Endodermal cell (in vitro differentiated cells): ENCODE measurements at places on chromosomes 12 and 14. TPM values are rescaled to one million over a fixed set of nuclear protein-coding genes. Genes with fewer than 3 reads are reported as not detected.

Gene SP1
- 98.7 and 99.5 TPM in 2 replicates for total RNA-seq

- DNase-seq = peak; percentile 74
Observed at GRCh38 chr12:116559162-116559935, at the start of gene MAP1LC3B2. Gene MAP1LC3B2, plus strand, starts transcription at chr12:116559381. Its CDS starts 16,562 bp downstream, at chr12:116575943.

DNA sequence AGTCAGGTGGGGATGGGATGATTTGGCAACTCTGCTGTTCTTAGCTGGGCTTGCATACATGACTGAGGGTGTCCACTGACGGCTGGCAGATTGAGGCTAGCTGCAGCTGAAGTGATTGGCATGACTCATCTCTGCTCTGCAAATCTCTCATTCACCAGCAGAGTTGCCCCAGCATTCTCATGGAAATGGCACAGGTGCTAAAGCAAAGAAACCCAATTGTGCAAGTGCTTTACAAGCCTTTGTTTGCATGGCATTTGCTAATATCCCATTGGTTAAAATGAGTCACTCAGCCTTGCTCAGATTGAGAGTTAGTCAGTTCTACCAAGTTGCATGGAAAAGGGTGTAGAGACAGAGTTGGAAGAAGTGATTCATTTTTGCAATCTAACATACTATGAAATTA, 389.7 kb upstream of the FAR2 start:
- peak; percentile 87 for DNase-seq

Gene IL31
- not detected in 2 replicates for total RNA-seq

- no peak for DNase-seq
Observed at GRCh38 chr12:46908936-46909635, 83.3 kb upstream of the SLC38A4 start.

DNA sequence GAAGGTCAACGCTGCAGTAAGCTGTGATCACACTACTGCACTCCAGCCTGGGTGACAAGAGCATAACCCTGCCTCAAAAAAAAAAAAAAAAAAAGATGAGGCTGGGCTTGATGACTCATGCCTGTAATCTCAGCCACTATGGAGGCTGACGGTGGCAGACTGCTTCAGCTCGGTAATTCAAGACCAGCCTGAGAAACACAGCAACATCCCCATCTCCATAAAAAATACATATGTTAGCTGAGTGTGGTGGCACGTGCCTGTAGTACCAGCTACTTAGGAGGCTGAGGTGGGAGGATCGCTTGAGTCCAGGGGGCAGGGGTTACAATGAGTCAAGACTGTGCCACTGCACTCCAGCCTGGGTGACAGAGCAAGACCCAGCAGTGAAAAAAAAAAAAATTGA, 50.4 kb downstream of the GXYLT1 start:
- DNase-seq = peak; percentile 73

Gene HPD
- total RNA-seq = 0.42 to 0.71 TPM (median 0.44 TPM) in 3 replicates

DNA sequence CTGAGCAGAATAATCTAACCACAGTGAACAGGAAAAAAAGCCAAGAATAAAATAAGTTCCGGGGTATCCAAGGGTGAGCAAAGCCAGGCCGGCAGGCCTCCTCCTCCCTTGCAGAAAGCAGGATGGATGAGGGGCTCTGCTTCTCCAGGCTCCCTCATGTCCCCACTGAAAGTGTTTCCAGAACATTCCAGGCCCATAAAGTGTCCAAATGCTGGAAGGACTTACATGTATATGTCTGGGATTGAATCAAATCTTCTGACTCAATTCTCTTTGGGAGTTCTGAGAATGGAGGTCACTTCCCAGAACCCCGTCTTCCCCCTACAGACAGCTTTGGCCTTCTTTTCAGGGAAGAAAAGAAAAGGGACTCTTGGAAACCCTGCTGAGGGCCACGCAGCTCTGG, 25.0 kb upstream of the BDKRB1 start:
- DNase-seq = no peak

- DNase-seq = no peak
Observed at GRCh38 chr12:44618946-44619345, 257.2 kb downstream of the NELL2 start.

DNA sequence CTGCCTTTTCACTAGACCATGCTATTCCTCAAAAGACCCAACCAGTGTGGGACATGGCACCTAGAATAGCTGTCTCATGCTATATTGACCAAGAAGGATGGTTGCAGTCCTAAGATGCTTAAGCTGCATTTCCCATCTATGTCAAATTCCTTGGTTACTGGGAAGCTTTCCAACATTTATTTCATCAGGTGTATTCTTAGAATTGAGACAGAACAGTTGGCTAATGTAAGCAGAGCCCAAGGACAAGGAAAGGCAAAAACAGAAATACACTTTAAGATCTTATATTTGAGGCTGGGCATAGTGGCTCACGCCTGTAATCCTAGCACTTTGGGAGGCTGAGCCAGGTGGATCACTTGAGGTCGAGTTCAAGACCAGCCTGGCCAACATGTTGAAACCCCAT, 24.7 kb downstream of the ARG2 start:
- no peak for DNase-seq

GRCh38 chr12:107373238-107373809, 280.0 kb upstream of the CRY1 start:
- DNase-seq = no peak

- peak; percentile 45 for DNase-seq
Observed at GRCh38 chr14:93712079-93712837, 76.0 kb downstream of the PRIMA1 start.

Gene EGLN3
- total RNA-seq = 18.1 and 19.1 TPM in 2 replicates

Gene SLC25A21
- total RNA-seq = 1.9 and 2.1 TPM in 2 replicates

GRCh38 chr12:11676052-11676451, 26.6 kb downstream of the ETV6 start:
- no peak for DNase-seq

- DNase-seq = peak; percentile 62
Observed at GRCh38 chr12:68375756-68376695, 43.9 kb upstream of the MDM1 start.

Gene CPNE8
- total RNA-seq = 8.7 TPM in 2 replicates

DNA sequence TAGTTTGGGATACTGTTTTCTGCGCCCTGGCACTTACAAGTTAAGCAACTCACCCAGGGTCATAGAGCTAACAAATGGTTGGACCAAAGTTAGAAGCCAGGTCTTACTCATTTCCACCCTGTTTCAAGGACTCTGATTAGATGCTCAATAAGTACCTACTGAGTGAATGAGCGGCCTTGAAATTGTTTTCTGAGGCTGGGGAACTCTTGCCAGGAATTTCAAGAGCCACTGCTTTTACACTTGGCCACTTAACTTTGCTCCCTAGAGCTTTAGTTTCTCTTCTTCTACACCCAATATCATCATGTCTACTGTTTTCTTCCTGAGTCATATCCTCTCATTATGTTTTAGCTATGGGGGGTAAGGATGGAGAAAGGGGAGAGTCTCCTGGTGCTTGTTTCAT, 431.6 kb downstream of the ZFP36L1 start:
- no peak for DNase-seq

Gene DLK1
- 67.1 and 78.3 TPM in 2 replicates for total RNA-seq

DNA sequence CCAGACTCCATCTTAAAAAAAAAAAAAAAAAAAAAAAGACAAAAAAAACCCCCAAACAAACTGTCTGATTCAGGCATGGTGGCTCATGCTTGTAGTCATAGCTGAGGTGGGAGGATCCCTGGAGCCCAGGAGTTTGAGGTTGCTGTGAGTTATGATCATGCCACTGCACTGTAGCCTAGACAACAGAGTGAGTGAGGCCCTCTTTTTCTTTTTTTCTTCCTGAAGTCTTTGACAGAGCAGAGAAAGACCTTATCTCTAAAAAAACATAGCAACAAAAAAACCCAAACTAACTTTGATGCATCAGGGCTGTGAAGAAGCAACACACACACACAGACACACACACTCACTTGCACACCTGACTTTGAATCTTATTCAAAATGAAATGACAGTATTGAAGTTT, 7.7 kb upstream of the AMN1 start:
- DNase-seq = no peak

DNA sequence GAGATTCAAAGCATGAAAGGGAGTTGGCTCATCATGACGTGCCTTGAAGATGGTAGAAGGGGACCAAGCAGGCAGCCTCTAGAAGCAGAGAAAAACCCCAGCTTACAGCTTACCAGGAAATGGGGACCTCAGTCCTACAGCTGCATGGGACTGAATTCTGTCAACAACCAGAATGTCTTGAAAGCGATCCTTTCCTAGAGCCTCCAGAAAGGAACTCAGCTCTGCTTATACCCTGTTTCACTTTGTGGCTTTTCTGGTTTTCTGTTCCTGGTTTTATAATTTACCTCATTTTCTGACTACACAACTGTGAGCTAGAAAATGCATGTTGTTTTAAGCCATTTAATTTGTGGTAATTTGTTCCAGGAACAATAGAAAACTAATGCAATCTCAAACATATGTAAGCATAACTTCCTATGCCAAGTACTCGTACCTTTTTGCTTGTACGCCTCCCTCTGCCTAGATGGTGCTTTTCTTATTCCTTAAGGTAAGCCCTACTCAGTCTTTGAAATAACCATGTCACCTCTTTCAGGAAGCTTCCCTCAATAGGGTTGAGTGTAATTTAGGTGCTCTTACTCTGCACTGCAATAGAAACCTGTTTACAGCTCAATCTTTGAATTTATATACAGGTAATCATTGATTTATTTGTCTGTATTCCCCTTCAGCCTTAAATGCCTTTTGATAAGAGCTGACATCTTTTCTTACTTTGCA, 348.8 kb downstream of the TMEM117 start:
- no peak for DNase-seq

Gene PRICKLE1
- total RNA-seq = 7.2 to 8.3 TPM (median 7.9 TPM) in 3 replicates

DNA sequence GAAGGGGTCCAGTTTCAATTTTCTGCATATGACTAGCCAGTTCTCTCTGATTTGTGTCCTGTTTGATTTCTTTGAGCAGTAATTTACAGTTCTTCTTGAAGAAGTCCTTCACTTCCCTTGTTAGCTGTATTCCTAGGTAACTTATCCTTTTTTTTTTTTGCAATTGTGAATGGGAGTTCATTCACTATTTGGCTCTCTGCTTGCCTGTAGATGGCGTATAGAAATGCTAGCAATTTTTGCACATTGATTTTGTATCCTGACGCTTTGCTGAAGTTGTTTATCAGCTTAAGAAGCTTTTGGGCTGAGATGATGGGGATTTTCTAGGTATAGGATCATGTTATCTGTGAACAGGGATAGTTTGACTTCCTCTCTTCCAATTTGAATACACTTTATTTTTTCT, 77.6 kb upstream of the NID2 start:
- no peak for DNase-seq

DNA sequence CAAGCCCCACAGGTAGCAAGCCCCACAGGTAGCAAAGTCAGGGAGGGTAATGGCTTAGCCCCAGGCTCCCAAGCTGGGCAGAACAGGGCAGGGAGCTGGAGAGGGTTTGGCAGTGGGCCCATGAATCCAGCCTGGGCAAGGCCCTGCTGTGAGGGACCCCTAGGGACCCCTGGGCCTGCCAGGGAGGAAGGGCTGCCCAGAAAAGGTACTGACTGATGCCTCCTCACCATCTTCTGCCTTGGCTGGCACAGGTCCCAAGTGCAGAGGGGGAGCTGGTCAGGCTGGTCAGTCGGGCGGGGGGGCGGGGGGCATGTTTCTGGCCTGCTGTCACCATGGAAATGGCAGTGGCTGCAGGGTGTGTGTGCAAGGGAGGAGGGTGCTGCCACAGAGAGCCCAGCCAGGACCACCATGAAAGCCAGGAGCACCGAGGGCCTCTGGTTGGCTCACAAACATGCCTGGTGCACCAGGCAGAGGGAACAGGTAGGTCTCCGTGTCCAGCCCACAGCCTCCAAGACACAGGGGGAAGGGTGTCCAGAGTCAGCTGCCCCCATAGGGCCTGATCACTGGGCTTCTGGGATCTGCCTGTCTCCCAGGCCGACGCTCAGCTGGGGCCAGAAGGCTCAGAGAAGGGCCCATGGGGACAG, 1.5 kb upstream of the CRIP2 start:
- DNase-seq = no peak

GRCh38 chr14:99865408-99865807, 72.2 kb downstream of the EML1 start:
- no peak for DNase-seq
